Umbilical cord (tissue), 2 donors: ENCODE measurements at places on chromosomes 7 and 10. TPM values are rescaled to one million over a fixed set of nuclear protein-coding genes. Genes with fewer than 3 reads are reported as not detected.
A peak's percentile ranks its signal among the peaks of the same experiment; 100 is the strongest.

DNA sequence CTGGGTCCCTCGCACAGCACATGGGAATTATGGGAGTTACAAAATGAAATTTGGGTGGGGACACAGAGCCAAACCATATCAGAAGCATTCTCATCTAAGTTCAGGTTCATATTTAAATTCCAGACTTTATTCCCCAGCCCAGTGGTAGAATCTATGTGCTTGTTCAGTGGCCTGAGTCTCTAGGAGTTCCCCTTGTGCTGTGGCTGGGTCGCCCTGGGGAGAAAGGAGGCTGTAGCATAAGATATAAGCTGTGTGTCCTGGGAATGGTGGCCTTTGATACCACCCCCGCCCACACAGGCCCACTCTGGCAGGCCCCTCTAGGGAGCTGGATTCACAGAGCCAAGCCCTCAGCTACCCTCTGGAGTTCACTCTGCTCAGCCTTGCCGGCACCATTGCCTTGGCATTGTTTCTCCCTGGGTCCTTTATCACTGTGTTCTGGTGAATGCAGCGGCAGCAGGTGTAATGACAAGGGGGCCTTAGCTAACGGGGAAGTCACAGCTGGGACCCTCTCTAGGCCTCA, 64.2 kb downstream of the MINDY4 start:
- DNase-seq, result no peak

DNA sequence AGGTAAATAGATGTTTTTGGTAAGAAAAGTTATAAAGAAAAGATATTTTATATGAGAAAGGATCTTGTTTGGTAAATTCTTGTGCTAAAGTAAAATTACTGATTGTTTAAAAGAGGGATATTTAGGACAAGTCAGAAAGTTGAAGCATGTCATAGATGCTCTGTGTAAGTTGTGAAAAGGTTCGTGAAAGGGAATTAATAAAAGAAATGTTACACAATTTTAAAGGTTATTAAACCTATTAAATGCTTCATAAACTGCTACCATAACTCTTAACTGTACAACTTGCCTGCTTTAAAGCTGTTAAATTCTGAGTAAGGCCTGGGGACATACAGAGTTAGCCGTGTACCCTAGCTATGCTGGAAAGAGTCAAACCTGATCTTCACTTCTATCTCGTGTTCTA, 634.1 kb downstream of the ACTR3B start:
- DNase-seq, result no peak

DNA sequence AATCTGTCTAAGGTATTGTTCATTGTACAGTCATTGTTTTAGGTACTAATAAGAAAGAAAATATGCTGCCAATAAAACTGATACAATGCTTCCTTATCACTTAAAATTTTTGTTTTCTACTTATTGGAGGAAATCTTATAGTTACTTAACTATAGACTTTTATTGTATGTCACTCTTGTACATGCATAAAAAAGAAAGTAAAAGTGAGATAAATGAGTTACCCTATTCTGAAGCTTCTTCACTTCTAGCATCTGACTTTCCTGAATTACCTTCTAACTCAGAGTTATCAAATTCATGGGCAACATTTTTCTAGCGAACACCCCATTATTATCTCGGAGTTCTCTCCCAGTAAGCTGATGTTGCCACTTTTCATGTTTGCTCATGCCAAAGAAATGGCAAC, 504.9 kb downstream of the SH2D4B start:
- DNase-seq, result no peak

DNA sequence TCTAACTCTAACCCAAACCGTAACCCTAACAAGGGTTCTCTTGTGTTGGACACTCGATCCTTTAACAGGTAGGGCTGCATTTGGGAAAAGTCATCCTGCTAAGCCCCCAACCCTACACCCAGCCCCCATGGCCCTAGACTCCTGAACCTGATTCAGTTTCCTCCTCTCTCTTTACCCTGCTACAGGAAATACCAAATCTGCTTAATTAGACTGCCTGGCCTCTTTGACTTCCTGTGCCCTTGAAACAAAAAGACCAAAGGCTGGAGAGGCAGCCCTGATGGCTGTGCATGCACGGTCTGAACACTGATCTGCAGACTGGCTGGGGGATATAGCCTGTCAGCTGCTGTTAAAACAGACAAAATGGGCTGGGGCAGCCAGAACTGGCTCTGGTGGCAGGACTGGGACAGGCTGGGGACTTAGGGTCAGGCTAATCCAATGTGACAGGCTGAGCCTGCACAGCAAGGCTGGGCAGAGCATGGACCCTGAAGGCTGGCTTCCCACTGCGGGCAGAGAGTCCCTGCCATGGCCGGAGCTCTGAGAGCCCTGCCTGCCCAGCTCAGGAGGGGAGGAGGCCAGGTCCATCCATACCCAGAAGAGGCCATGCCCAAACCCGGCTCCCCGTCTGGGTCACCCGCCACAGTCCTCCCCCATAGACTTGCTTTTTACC, 51.0 kb upstream of the MSMB start:
- no peak for DNase-seq

Gene STEAP1B
- 12.3 TPM for total RNA-seq

GRCh38 chr10:100245484-100246220, 16.3 kb upstream of the CHUK start:
- DNase-seq, result no peak

DNA sequence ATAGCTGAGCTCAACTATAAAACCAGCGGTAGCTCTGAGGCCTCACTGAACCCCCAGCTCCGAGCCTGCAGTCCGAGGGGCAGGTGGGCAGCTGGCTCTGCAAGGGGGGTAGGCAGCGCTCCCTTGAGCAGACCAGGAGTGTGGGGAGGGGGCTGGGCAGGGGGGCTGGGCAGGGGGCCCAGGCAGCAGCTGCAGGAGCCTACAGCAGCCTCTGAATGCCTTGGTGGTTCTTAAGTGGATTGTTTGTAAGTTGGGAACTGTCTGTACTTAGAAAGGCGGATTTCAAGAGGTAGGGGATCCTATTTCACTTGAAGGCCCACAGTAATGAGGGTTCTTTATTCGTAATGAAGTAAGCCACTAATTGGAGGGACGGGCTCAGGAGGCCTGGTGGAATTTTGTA, 72.3 kb downstream of the ICA1 start:
- no peak for DNase-seq

DNA sequence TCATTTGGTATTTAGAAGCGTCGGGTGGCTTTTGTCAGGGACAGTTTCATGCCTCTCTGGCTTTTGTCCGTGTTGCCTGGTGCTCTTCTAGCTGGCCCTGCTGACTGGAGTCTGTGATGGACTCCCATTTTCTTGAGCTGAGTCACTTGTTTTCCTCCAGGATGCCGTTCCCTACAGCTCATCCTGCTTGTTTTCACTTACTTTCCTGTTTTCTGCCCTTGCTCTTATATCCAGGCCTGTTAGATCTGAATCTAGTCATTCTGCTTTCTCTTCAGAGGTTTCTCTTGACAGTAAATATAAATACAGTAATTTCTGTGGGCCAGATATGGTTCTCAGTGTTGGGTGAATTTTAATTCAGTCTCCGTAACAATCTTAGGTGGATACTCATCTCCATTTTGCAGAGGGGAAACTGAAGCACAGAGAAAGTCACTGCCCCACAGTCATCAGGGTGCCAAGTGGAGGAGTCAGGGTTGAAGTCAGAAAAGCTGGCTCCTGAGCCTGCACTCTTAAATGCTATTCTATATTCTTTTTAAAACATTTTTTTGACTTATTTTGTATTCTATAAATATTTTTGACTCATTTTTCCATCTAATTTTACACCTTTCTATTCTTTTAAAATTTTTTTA, 85.4 kb downstream of the CCNY start:
- peak; percentile 75 for DNase-seq

GRCh38 chr7:71995111-71995510, 417.0 kb downstream of the CALN1 start:
- DNase-seq, result no peak

Gene GDF2
- 1.7 TPM for total RNA-seq

DNA sequence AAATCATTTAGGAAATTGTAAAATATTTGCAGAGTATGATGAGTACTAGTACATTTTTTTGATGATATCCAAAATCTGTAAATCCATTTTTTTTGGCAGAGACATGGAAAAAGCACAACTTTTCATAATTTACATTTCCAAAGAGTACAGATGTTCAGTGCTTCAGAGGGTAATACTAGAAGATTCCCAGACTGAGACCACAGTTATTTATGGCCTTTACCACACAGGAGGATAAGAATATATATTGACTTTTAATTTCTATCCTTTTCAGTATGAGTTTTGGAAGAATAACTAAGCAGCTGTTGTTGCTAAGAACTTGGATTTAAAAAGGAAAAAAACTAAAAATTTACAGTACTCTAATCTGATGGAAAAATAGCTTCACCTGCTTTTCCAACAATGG, 61.9 kb downstream of the HGF start:
- no peak for DNase-seq

Gene PIK3CG
- total RNA-seq, result 10.6 TPM

DNA sequence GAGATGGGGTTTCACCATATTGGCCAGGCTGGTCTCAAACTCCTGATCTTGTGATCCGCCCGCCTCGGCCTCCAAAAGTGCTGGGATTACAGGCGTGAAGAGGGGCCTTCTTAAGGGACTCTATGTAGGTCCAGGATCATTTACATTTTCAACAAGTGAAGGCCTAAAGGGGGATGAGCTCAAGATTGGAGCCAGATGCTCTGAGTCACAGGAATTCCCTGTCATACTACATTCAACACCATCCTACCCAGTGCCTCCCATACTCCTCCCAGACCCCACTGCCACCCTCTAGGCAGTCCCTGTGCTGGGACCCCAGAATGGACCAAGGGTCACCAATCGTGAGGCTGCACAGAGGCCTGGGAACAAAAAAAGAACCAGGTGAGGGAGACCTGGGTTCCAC, 29.9 kb downstream of the CYTH3 start:
- DNase-seq, result no peak

DNA sequence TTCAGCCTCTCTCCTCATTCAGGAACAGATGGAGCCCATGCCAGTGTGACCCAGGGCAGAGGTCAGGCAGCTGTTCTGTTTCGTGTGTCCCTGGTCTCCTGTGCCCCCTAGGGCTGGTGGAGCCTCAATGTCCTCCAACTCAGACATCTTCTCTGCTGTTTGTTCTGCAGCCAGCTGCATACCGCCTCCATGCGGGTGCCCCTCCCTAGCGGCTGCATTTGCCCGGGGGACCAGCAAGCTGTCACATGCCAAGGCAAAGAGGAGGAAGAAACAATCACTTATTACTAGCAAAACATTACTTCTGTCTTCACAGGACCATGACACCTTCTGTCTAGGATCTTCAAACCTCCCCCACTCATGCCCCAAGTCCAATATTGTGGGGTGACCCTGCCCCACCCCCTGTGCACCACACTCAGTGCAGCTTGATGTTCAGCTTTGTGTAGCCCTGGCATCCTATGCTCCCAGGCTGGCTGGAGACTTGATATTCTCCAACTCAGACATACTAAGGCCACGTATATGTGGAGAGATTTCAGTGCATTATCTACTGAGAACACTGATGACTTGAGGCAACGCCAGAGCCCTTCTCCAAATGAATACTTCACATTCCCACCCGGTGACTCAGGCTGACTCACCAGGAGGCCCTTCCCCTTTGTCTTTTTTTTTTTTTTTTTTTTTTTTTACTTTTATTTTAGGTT, 188.9 kb downstream of the SKIDA1 start:
- peak; percentile 95 for DNase-seq

DNA sequence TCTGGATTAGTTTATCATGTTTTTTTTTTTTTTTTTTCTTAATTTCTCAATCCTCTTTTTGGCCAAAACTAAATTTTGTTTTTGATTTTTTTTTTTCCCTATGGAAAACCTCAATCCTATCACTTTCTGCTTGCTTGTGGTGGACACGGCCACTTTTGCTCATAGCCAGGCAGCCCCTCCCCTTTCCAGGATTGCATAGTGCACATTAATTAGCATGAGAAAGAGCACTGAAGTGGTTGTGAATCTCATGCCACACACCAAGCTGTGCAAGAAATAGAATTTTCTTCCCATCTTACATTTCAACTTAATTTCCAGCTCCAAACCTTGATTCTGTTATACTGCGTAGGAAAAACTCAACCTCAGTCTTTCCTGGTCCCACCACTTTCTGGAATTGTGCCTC, 34.6 kb downstream of the MGAM2 start:
- DNase-seq, result no peak

- no peak for DNase-seq
Measured at GRCh38 chr10:1611936-1612550, 125.3 kb downstream of the ADARB2 start.

Gene TRIM50
- 0.48 TPM for total RNA-seq

Gene WNT8B
- total RNA-seq, result 0.72 TPM

GRCh38 chr7:6422926-6423632, 24.7 kb downstream of the DAGLB start:
- no peak for DNase-seq

GRCh38 chr10:125162120-125162931, 2.0 kb upstream of the CTBP2 start:
- no peak for DNase-seq

DNA sequence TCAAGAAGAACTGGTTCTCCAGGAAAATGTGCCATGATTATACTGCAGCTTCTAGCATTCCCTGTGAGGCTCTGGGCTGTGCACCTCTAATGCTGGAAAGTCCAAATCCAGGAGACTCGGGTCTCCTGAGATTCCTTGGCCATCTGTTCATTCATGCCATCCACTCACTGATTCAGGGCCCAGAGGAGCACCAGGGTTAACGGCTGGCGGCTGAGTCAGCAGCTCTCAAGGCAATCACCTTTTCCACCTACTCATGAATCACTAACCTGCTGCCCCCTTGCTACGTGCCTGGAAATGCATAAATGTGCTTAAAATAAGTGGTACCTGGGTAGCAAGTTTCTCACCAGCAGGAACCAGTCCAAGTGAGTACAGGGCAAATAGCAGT, 132.7 kb downstream of the KCNMA1 start:
- DNase-seq, result no peak

Gene ANK3
- 79.4 TPM for total RNA-seq

Gene NPTX2
- total RNA-seq, result 14.7 TPM

- no peak for DNase-seq
Measured at GRCh38 chr10:77075926-77076325, 561.7 kb downstream of the KCNMA1 start.

DNA sequence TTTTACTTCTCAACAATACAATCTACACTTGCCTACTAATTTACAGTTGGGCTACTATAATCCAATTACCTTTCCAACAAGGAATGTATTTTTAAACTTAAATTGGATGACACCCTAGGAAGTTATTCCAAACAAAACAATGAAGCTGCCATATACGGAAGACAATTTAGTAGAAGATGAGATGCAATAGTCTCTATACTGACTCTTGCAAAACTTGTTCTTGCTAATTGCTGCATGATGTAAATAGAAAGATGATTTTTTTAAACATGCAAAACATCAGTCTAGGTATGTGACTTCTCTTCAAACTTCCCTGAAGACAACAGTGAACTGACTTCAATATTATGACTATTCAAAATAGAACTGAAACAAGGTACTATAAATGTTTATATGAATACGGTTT, 17.6 kb downstream of the NT5C3A start:
- no peak for DNase-seq

GRCh38 chr7:128705891-128706333, 33.2 kb upstream of the CALU start:
- no peak for DNase-seq

- no peak for DNase-seq
Measured at GRCh38 chr10:2111965-2112364, 374.6 kb upstream of the ADARB2 start.

Gene TLX1
- total RNA-seq, result 3.4 TPM

GRCh38 chr10:109996766-109997171, 11.0 kb upstream of the ADD3 start:
- no peak for DNase-seq

Gene EVX1
- total RNA-seq, result 1.7 TPM

GRCh38 chr7:36787933-36788378, 63.7 kb upstream of the AOAH start:
- no peak for DNase-seq

GRCh38 chr7:139587535-139587934, 64.0 kb downstream of the CLEC2L start:
- DNase-seq, result no peak

Gene ASB10
- not detected for total RNA-seq
